ENCODE measurements at places on chromosomes 12 and 14.

DNA sequence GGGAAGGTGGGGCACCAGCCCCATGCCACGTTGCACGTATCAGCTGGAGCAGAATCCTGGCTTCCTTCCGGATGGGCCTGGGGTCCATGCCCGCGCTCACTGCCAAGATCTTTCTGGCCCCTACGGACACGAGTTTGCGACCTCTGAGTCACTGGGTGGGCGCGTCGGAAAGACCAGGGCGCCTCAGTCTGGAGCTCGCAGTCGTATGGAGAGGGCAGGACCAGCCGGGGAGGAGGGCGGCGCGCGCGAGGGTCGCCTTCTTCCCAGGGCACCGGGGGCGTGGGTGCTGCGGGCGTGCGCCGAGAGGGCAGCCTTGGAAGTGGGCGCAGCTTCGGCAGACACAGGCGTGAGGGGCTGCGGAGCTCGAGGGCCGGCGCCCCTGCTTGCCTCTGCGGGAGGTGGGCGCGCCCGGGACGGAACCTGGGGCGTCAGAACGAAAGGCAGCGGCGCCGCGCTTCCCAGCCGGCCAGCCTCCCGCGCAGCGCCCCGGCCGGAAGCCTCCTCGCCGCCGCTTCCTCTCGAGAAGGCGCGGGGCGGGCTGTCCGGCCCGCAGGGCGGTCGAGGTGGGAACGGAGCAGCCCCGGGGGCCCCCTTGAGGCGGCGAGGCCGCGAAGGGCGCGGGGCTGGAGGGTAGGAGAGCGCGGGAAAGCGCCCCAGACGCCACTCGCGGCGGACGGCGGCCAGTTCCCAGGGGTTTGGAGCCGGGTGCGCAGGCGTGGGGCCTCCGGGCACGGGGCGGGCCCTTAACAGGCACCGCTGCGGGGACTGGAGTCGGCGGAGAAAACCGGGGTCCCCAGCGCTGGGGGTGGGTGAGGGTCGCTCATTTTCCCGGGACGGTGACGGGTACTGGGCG is at the start of gene ARL6IP4:
Gene ARL6IP4 (plus strand): TSS at position 499 of the 853 bp plus-strand sequence. CDS start 459 bp downstream, outside the sequence.
- peak; percentile 77 for DNase-seq

- no peak for DNase-seq
Measured at GRCh38 chr12:96462571-96463280, 26.7 kb upstream of the CFAP54 start.

DNA sequence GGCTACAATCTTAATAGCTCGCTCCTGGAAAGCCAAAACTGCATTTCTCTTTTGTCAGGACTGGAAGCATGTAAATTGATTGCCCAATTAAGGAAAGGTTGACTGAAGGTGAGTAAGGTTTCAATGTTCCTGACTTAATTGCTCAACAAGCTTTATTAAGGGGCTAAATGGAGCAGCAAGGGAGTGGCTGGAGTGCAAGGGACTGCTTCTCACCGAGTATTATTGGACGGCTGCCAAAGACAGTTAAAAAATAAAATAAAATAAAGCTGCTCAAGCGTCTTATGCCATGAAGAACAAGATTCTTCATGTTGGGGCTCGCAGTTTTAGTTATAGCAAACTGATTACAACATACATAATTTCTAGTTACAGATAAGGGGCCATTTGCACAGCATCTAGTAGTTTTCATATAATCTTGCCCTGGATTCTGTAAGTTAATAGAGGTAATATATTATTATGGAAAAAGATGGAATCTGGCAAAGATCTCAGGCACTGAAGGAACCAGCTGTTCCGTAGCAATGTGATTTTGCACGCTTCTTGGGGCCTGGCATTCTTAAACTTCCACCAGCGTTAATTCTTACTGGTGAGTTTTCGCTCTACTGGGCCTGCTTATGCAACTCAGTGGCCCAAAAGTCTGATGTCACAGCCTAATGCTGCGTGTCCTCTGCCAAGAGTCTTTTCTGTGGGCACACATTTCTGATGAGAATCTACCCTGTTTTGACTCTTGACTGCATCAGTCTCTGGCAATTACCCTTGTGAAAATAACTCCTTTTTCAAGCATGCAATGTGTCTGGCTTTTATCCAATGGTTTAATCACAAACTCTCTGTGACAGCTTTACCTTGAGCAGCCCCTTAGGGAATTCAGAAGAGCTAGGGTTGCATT is 108.5 kb downstream of the SLC38A1 start:
- DNase-seq = peak; percentile 66

- DNase-seq = no peak
Measured at GRCh38 chr14:59463787-59464485, 1.2 kb downstream of the GPR135 start.

GRCh38 chr12:111074965-111075364 is 154.6 kb upstream of the MYL2 start:
- DNase-seq = no peak

DNA sequence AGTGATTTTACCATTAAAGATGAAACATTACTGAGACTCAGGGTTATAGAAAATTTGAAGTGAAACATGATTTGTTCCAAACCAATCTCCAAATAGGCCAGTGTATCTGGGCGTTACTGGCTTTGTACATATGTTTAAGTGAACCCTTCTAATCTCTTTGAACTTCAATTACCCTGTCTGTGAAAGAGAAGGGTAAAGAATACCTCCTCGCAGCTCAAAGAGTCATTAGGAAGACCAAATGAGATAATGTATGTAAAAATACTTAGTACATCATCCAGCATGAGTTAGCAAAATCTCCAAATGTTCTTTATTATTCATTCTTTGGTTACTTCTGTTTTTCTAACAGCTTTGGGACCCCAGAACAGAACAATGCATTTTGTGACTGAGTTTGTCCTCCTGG is at the start of gene OR11H6:
Gene OR11H6 (plus strand): TSS at position 301 of the 400 bp plus-strand sequence. CDS start 0 bp downstream, at position 301.
- no peak for DNase-seq

DNA sequence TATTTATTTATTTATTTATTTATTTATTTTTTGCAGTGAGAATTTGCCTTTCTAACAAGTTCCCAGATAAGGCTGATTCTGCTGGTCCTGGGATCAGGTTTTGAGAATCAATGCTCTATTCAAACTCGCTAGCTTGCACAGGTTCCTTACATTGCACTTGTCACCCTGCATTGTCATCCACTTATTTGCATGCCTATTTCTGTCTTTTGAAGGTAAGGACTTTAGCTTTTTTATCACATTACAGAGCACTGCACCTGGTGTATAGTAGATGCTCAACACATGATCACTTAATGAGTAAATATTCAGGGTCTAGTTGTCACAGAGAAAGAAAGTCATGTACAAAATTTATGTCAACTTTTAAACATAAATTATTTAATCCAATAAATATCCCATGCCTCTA is 219.7 kb upstream of the BTG1 start:
- DNase-seq = no peak

DNA sequence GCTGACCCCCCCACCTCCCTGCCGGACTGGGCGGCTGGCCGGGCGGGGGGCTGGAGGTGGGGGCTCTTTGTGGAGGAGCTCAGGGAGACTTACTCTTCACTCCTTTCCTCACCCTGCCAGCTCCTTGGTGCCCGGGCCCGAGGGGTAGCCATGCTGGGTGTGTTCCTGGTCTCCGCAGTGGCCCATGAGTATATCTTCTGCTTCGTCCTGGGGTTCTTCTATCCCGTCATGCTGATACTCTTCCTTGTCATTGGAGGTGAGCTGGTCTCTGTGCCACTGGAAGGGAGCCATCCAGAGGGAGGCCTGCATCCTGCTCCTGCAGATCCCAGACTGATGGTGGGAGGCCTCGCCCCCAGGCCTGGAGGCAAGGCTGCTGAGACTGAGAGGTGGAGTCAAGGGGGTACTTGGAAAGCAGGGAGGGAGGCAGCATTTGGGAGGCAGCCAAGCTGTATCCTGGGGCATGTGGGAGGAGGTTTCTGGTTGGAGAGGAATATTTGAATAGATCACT is 19.7 kb downstream of the SOAT2 start:
- DNase-seq = no peak

DNA sequence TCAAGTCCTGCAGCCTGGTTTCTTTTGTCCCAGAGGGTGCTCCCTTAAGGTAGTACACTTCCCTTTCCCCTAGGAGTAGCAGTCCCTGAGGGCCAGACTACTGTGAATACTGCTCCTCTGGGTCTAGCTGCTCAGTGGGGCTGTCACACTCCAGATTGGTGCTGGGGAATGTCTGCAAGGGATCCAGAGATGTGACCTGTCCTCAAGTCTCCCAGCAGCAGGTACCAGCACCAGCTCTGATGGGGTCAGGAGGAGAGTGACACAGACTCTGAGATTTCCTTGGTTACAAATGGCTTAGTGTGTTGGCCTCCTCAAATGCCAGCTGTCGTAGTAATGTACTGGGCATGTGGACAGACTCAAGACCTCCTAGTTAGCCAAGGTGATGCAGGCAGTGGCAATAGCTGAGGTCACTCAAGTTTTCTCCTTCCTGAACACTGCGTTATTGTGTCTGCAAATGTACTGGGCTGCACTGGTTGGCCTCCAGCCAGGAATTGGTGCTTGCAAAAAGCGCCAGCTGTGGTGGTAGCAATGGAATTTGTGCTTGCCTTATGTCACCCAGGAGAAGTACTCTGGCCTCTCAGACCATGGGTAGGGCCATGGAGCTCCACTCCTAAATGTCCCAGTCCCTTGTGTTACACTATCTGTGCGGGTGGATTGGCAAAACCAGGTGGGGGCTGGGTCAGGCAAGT is 36.4 kb upstream of the AEBP2 start:
- DNase-seq = peak; percentile 74

GRCh38 chr14:97458255-97458654 is 661.1 kb downstream of the VRK1 start:
- peak; percentile 20 for DNase-seq

- no peak for DNase-seq
Measured at GRCh38 chr14:104114421-104115130, 23.8 kb upstream of the KIF26A start.

GRCh38 chr12:27807063-27807703 is 27.1 kb upstream of the MANSC4 start:
- DNase-seq = no peak

DNA sequence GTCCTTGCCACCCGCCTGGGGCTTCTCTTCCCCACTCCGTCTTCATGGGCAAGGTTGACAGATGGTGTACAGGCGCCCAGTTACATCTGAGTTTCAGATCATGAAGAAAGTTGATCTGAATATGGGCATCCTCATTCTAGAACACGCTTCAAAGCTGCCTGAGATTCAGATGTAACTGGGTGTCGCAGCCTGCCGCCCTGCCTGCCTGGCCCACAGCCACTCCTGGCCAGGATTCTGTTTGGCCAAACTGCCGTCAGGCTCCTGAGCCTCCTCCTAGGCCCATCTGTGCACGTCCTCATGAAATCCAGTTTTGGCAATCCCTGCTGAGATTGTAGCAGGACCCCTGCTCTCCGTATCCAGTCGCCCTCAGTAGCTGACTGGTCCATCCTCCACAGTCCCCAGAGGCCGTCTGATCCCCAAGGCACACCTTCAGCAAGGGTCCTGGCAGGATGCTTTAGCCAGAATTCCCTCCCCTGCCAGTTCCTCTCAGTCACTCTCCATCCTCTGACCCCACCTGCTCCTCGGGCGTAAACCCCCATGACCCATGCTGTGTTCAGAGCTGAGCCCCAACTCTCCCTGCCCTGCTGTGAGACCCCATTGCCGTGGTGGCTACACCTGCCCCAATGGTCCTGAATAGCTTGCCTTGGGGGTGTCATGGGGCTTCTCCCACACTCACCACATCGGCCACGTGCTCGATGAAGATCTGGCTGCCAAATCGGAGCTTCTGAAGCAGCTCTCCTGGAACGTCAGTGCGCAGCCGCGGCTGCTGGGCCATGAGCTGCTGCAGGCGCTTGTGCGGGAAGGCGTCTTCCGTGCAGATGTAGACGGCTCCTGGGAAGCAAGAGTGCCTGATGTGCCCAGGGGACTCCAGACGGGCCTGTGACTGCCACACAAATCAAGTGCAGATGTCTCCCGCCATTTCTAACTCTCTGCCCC is 12.5 kb downstream of the XRCC3 start:
- no peak for DNase-seq

DNA sequence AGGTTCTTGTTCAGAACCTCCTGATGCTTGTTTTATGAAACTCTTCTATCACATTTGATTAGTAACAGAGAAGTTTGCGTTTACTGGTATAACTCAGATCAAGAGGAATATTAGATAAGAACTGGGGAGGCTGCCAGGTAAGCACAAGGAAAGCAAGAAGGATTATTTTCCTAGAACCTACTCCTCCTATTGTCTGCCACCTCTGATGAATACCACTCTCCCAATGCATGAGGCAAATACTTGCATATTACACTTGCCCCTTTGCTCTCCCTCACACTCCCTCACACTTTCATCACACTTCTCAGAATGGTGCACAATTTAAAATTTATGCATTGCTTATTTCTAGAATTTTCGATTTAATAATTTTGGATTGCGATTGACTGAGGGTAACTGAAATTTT is 43.6 kb downstream of the LIN7A start:
- DNase-seq = no peak

DNA sequence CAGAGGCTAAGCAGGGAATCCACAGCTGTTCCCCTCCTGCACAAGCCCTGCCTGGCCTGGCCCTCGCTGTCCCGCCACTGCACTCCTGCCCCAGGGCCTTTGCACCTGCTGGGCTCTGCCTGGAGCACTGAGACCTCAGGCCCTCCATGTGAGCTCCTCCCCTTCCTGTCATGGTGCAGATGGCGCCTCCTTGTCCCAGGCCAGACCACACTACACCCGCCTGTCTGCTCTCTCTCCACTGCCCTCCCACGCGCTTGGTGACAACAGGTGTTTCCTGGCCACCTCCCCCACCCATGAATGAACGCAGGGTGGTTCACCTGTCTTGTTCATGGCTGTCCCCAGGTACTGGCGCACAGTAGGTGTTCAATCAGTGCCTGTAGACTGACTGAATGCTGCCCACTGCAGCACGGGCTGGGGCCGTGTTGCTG is 82.9 kb downstream of the NCOR2 start:
- DNase-seq = no peak

DNA sequence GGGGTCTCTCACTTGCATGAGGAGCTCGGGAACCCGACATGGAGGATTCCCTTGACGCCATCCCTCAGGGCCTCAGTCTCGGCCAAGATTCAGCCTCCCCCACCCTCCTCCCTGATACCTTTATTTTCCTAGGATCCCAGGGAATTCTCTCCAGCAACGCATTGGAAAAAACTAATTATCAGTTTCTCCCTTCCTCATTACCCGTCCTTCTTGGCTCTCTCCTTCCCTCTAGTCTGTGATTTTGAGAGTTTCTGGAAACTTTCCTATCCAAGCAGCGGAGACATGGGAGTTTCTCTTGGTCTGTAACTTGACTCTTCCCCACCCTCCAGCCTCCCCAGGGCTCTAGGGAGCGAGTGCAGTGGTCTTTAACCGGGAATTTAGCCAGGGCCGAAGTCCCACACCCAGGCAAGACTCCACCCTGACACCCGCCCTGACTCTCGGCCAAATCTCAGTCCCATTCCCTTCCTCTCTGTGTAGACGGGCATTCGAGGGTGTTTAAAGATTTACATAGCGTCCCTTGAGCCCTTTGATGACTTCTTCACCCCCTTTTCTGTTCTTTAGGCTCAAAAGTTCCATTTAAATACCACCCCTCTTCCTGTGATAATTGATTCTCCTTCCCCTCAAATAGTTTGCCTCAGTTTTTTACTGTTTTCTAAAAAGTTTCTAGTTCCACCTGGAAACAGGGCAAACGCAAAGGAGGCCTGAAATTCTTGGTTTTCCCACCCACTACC is 6.7 kb downstream of the HOXC5 start:
- DNase-seq = peak; percentile 91

DNA sequence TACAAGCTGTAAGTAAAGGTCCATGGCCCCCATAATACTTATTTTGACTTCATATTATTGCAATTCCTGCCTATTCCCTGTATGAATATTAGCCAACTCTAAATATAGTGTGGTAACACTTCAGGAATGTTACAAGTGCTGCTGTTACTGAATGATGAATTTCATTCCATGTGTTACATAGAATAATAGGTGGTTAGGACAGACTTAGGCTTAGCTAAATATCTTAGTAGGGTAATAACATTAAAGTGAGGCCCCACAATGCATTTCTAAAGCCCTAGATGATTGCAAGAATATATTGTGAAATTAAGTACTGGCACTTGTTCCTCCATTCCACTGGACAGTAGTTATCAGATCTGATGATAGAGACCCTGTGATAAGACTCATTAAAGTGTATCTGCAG is 182.7 kb downstream of the PCNX1 start:
- DNase-seq = no peak
